Renal pelvis (tissue), 12 donors: ENCODE measurements at places on chromosomes 5 and 9. TPM values are rescaled to one million over a fixed set of nuclear protein-coding genes. Genes with fewer than 3 reads are reported as not detected.

DNA sequence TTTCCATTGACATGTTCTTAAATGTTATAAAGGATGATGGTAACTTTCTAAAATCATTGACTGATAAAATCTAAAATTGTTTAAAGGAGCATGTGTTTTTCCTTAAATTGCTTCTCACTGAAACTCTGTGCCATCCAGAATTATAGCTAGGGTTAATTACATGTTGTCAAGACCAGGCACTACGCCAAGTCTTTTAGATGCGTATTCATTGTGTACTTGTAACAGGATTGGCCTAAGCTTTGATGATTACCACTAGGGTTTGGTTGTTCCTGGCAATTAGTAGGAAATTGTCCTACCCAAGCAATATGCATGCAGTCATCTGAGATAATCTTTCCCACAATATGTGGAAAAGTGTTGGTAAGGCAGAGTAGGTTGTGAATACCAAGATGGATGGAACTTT is 43.8 kb downstream of the PRKACG start:
- DNase-seq, result no peak

The ATOX1 gene
- 102 TPM for polyA plus RNA-seq

The SPINK7 gene
- polyA plus RNA-seq, result 0.82 TPM

DNA sequence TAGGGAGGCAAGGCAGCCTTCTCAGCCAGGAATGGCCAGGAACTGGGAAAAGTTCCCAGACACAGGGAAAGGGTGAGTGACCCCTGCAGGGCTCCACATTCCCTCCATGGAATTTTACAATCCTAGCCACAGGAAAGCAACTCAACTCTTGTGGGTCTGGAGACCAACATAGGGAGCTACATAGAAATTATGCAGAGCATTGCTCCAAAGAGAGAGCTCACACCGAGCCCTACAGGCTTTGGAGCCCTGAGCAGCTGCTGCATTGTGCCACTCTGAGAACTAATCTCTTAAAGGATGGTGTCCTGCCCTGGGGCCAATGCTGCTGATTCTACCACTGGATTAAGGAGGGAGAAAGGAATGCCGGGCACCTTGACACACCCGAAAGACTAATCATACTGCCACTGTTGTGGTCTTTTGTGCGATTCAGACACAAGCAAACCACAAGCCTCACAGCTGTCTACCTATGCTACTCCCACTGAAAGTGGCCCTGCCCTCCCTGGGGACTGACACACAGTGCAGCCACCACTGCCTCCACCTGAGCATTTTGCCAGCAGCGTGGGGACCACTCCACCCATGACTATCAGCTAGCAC is 1089.8 kb upstream of the NUDT12 start:
- DNase-seq, result no peak

GRCh38 chr9:20394969-20395368 is 227.3 kb downstream of the MLLT3 start:
- DNase-seq, result no peak

DNA sequence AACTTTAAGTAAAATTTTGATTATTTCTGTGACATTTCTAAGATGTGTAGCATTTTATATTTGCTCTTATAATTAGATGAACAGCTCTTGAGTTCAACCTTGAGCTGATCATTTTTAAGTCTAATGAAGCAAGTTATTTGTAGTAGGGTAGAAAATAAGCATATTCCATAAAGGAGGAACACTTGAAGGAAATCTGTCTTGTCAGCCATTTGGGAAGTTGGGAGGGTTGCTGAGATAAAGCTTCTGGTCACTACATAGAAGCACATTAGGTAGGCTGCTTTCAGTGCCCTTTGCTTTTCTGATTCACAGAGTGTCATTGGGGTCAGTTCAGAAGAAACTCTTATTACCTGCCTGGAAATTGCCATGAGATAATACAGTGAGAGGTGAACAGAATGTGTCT is 44.1 kb downstream of the SEC24A start:
- no peak for DNase-seq

GRCh38 chr5:10173716-10174115 is 76.0 kb downstream of the ATPSCKMT start:
- DNase-seq, result no peak

The HAPLN1 gene
- polyA plus RNA-seq, result 8.8 TPM

- DNase-seq, result no peak
These were observed 332.8 kb downstream of the MLLT3 start for GRCh38 chr9:20289423-20290010.

DNA sequence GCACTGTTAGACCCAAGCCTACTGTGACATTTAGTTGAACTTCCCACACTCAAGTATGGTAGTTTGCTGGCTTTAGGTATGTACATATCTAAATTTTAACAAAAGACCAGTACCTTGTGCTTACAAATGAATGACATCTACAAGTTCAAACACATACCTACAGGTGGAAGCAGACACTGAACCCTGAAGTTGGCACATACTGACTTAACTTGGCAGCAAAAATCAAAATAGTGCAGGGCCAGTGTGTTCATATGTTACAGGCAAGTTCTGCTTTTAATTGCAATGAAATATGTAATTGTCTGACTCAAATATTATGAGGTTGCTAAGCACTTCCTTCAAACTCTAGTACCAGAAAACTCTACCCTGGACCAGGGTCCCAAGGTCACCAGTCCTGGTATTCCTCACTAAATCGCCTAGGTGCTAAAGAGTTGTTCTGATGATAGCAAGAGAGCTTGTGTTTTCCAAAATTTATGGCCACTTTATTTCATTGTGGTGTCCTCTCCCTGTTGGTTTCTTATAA is 77.4 kb downstream of the MEGF10 start:
- no peak for DNase-seq

DNA sequence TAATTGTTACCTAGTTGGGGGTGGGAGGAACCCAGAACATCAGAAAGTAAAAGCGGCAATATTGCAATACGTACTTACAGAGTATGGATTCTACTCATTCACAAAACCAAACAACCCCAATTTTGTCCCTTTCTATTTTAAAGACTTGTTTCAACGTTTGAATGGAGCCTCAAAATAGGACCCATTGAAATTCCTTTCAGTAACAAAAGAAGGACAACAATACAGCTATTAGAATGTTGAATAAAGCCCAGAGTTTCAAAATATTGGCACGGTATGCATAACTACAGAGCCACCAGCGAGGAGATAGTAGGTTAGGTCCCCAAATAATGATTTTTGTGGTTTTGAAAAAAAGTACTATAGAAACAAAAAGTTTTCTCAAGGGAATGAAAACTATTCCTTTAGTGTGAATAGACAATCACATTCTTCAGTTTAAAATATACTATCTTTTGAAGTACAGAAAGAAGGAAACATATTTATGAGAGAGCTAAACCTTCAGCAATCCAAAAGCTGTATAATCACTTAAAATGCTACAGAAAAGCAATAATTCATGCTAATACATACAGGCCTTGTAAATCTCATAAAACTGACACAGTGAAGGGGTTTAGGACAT is 235.5 kb downstream of the RFX3 start:
- DNase-seq, result no peak

The FOXD4L5 gene
- 0.39 TPM for polyA plus RNA-seq

GRCh38 chr9:100581661-100582060 is 3.8 kb downstream of the CAVIN4 start:
- DNase-seq, result no peak

DNA sequence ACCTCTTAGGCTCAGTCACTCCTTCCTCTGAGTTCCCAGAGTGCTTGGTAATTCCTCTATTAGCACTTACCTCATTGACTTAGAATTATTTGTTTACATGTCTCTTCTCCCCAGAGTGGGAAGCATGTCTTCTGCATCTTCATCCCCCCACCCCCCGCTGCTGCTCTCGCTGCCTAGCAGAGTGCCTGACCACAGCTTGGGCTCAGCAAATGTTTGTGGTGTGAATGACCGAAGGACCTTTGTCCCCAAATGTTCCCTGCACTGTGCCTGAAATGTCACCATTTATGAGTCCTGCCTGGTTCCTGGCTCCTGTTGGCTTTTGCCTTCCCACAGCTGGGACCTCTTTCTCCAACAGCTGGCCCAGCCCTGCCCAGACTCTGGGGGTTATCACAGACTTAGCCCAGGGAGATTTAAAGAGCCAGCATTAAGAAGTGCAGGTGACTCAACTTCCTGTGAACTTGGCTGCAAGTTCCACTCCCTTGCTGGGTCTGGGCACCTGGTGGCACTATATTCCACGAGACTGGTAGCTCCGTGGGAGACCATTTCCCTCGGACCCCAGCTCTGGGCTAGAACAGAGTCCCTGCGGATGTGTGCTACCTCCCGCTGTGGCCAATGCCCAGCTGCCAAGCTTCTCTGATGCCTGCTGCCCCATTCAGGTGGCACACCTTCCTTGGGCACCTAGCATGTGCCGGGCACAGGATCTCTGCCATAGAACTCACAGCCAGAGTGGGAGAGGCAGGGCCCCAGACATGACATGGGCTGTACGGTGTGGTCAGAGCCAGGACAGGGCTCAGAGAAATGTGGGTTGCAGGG is 1.8 kb upstream of the HMCN2 start:
- DNase-seq, result no peak

- DNase-seq, result no peak
These were observed 6.2 kb upstream of the TMEM141 start for GRCh38 chr9:136784997-136785361.

The DDX4 gene
- not detected for polyA plus RNA-seq

The IL3 gene
- polyA plus RNA-seq, result not detected

DNA sequence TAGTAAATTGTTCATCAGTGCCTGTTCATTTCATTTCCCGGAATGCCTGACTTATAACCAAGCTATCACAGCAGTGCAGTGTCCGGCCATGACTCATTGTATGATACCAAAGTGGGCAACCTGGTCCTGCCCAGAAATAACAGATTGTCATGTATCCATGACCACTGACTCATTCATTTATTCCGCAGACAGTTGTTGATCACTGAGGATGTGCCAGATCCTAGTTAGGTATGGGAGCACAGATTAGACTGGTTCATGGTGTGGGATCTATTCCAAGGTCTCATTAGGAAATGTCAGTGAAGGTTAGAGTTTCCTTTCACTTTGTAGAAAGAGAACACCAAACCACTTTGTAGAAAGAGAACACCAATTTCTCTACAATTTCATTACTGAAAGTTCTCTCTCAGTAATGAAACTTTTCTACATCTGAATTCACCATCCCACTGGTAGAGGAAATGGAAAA is 8.7 kb downstream of the NREP start:
- no peak for DNase-seq

The CETN3 gene
- 70.9 TPM for polyA plus RNA-seq

DNA sequence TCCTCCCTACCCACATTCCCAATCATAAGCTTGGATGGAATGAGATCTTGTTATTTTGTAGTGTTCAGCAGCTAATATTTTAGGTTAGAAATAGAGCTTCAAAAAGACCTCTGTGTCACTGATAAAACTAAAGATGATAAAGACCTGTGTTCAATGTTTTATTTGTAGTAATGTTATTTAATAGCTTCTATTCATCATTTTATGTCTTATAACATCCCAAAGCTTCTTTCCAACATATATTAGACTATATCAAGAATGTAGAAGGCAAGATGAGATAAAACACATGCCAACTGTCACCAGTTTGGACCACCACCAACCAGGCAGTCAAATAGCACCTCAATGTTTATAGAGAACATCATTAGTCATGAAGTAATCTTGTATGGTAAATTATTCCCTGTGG is 409.5 kb upstream of the ITGA1 start:
- DNase-seq, result no peak

DNA sequence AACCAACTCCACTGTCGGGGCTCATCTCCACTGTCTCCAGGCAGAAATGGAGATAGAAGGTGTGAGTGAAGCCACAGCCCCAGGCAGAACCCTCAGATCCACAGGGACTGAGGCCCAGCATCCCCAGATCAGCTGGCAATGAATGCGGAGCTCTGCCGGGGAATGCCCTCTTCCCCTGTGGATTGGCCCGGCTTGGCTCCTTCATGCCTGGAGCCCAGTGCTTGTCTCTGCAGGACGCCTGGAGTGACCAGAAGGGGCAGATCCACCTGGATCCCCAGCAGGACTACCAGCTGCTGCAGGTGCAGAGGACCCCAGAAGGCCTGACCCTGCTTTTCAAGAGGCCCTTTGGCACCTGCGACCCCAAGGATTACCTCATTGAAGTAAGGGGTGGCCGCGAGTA is 3.5 kb downstream of the DBH start:
- no peak for DNase-seq

The PCDHGB4 gene
- polyA plus RNA-seq, result 6.2 TPM

DNA sequence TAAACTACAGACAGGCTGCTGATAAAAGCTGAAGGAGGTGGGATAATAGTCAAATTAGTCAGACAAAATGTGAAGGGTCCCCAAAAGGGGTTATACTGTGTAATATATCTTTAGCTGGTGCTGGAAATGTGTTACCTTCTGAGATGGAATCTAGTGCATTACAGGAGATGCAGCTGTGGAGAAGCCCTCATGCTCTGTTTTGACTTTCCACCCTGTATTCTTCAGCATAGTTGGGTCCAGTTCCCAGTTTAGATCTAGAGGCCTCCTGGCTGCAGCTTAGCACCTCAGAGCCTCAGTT is 122.6 kb downstream of the PAPPA start:
- no peak for DNase-seq

The NME5 gene
- polyA plus RNA-seq, result 26.5 TPM

DNA sequence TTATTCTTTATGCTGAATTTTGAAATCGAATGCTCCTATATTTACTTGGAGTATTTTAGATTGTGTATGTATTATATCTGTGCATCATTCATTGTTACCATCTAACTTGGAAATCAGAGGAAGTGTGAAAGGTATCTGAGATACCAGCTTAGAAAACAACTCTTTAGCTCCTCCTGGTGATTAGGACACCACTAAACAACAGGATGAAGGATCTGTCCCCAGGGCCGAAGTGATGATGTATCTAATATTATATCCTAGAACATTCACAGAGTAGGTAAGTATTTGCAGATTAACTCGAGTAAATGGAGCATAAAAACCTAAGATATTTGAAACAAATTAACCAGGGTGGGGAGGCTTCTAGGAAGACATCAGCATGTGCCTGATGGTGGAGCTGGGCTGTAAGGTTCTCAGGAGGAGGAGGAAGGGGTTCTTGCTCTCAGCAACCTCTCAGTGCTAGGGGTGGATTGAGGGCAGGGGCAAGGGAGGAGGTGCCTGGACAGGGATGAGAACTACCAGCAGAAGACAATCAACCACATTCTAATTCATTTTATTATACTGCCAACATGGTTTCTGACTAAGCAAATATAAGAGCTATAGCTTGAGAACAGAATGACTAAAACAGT is 2.6 kb upstream of the NFIL3 start:
- peak; percentile 42 for DNase-seq

DNA sequence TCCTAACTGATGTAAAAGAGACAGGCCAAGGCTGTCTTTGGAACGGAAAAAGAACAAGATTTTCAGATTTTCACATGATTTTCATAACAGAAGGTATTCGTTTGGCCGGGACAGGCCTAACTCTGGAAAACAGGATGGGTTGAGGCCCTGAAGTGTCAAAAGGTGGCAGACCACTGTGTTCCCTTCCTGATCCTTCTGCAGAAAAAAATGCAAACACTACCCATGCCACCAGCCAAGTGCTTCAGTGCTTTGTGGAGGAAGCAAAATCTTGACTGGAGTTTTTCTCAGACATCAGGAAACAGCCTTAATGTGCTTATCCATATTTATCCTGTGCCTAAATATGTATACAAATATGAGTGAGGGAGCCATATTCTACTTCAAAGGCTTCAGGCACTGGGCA is 113.5 kb upstream of the IL6ST start:
- no peak for DNase-seq

The PTGES gene
- polyA plus RNA-seq, result 4.3 TPM

The IL33 gene
- 9.5 TPM for polyA plus RNA-seq
